Thyroid gland (tissue), 4 donors: ENCODE measurements at places on chromosomes 13 and 19.
A peak's percentile ranks its signal among the peaks of the same experiment; 100 is the strongest.

- no peaks in the 10 kb centered on the region for H3K27me3 ChIP-seq
- H3K4me1 ChIP-seq: no peaks in the 10 kb centered on the region
- no peak overlapping the region for H3K27ac ChIP-seq
- no peaks in the 10 kb centered on the region for H3K36me3 ChIP-seq
Measured at GRCh38 chr13:67341406-67341805, 111.3 kb upstream of the PCDH9 start.

GRCh38 chr13:63840551-63841421 lies 2425.1 kb upstream of the PCDH20 start:
- H3K4me3 ChIP-seq: no peak overlapping the region
- no peak for DNase-seq
- H3K27ac ChIP-seq: no peak overlapping the region
- no peaks in the 10 kb centered on the region for H3K36me3 ChIP-seq
- H3K27me3 ChIP-seq: no peaks in the 10 kb centered on the region
- H3K4me1 ChIP-seq: no peaks in the 10 kb centered on the region

DNA sequence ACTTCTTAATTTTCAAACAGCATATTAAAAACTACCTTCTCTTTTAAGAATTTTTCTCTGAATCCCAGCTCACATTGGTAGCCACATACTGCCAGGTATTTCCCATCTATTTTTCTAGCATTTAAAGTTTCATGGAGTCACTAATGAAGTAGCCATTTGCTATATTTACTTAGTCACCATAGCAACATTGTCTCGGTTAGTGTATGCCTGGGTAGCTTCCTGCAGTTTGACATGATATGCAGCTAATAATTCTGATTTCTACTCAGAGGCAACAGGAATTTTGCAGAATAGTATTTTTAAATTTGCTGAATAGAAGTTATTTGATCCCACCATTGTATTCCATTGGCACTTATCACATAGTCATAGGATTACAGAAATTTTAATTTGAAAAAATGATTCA lies 30.9 kb upstream of the KCTD4 start:
- H3K36me3 ChIP-seq: no peaks in the 10 kb centered on the region
- no peak overlapping the region for H3K27ac ChIP-seq

DNA sequence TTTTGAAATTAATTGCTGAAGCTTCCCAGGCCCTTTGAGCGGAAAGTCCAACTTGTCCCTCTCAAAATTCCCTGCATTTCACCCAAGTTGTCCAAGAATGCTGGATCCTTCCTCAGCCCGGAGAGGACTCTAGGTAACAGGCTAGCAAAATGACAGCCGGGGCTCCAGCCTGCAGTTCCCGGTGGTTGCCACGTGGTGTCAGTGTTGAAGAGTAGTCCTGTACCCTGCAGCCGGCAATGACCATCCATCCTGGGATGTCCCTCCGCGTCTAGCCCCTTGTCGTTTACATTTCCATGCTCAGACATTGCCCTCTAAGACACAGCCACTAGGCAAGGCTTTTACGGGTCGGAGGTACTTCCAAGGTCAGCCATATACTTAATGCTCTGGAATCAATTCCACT lies 31.4 kb upstream of the MTIF3 start:
- DNase-seq: peak; percentile 49
- no peaks in the 10 kb centered on the region for H3K27me3 ChIP-seq
- H3K4me3 ChIP-seq: no peak overlapping the region
- no peaks in the 10 kb centered on the region for H3K36me3 ChIP-seq
- no peak overlapping the region for H3K27ac ChIP-seq

GRCh38 chr13:19767966-19768365 lies 14.8 kb downstream of the PSPC1 start:
- no peak overlapping the region for H3K27ac ChIP-seq
- no peaks in the 10 kb centered on the region for H3K27me3 ChIP-seq
- peaks cover 15% of the 10 kb centered on the region for H3K36me3 ChIP-seq
- no peak for DNase-seq
- H3K4me3 ChIP-seq: no peak overlapping the region

- H3K4me1 ChIP-seq: no peaks in the 10 kb centered on the region
- DNase-seq: no peak
- H3K27me3 ChIP-seq: no peaks in the 10 kb centered on the region
Measured at GRCh38 chr19:440391-441212, 20.2 kb downstream of the SHC2 start.

GRCh38 chr13:51321836-51322235 lies 17.7 kb upstream of the SERPINE3 start:
- H3K36me3 ChIP-seq: no peaks in the 10 kb centered on the region
- no peaks in the 10 kb centered on the region for H3K27me3 ChIP-seq
- no peak overlapping the region for H3K27ac ChIP-seq

DNA sequence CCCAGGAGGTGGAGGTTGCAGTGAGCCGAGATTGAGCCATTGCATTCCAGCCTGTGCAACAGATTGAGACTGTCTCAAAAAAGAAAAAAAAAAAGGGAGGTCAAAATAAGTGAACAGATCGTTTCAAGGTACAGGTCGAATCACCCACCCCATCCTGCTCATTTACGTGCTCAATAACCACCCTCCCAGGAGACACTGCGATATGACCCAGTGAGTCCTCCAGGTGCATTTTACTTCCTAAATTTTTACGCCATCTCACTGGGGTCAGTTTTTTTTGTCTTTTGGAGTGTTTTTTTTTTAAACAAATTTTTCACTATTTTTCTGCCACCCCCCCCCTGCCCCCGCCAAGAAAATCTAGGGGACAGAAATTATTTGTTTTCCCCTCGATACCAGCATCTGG lies 68.1 kb downstream of the ZNF486 start:
- H3K27ac ChIP-seq: peak overlapping the region; percentile 17
- no peaks in the 10 kb centered on the region for H3K27me3 ChIP-seq

DNA sequence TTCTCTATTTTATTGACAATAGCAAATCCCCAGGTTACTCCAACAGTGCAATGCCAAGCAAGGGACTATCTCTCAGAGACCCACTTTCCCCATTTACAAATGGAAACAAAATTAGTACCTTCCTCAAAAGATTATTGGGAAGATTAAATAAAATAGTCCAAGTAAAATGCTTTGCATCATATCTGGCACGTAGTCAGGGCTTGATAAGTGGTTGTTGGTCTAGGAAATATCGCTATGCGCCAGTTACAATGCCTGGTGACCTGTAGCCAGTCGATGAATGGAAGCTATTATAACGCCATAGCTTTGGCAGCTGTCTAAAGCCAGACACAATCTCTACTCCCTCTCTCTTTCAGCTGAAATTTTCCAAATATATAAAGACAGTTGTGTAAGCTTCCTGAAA lies 220.3 kb downstream of the RAP2A start:
- H3K4me3 ChIP-seq: no peak overlapping the region
- H3K36me3 ChIP-seq: no peaks in the 10 kb centered on the region
- no peaks in the 10 kb centered on the region for H3K4me1 ChIP-seq
- H3K27ac ChIP-seq: no peak overlapping the region
- no peaks in the 10 kb centered on the region for H3K27me3 ChIP-seq
- no peak for DNase-seq

GRCh38 chr13:90673746-90674145 lies 673.7 kb upstream of the MIR17HG start:
- H3K27me3 ChIP-seq: no peaks in the 10 kb centered on the region
- H3K27ac ChIP-seq: no peak overlapping the region

GRCh38 chr13:66774046-66774445 lies 456.1 kb downstream of the PCDH9 start:
- no peaks in the 10 kb centered on the region for H3K4me1 ChIP-seq
- H3K36me3 ChIP-seq: no peaks in the 10 kb centered on the region
- H3K27ac ChIP-seq: no peak overlapping the region
- H3K4me3 ChIP-seq: no peak overlapping the region
- no peaks in the 10 kb centered on the region for H3K27me3 ChIP-seq

DNA sequence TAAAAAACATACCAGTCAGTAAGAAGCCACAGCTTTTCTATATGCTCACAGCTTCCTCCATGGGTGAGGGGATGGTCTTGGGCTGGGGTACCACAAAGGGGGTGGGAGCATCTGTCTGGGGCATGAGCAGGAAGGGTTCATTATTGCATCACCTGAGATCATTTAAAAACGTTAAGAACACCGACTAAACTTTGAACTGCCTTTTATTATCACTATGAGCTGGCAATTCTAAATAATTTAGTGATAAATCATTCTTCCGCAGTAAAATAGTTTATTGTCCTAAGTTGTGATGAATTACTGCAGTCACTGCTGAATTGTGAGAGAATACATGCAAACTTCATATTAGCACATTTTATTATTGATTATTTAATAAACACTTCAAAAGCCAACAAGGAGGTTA lies 71.6 kb downstream of the KL start:
- no peak overlapping the region for H3K27ac ChIP-seq
- no peak overlapping the region for H3K4me3 ChIP-seq

- no peak overlapping the region for H3K27ac ChIP-seq
- H3K27me3 ChIP-seq: no peaks in the 10 kb centered on the region
- no peaks in the 10 kb centered on the region for H3K36me3 ChIP-seq
- H3K4me1 ChIP-seq: no peaks in the 10 kb centered on the region
- no peak overlapping the region for H3K4me3 ChIP-seq
Measured at GRCh38 chr19:15859187-15859586, 38.7 kb downstream of the CYP4F2 start.

DNA sequence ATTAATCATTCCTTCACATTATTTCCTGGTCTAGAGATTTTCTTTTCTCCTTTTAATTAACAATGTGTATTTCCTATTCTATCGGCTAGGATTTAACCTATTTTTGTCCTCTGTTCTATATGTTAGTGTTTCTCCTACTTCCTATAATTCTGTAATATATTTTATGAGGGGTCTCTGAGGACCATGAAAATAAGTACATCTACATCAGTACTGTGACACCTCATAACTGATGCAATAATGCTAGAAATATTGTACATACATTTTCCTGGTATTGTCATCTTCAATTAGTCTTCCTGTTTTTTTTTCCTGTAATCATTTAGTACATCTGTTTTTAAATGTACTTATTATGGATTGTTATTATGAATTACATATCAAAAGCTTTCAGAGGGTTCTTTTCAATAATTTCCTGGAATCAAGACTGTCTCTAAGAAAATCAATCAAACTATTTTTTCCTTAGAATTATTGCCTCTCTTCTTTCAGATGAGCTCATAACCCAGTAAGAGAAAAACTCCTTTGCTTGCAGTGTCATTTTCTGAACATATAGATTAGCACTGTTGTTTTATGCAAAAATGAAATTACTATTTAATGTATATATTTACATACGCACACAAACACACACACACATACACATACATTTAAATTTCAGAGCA lies 1004.3 kb downstream of the SLITRK5 start:
- no peaks in the 10 kb centered on the region for H3K27me3 ChIP-seq
- no peak for DNase-seq
- no peak overlapping the region for H3K4me3 ChIP-seq
- no peak overlapping the region for H3K27ac ChIP-seq

DNA sequence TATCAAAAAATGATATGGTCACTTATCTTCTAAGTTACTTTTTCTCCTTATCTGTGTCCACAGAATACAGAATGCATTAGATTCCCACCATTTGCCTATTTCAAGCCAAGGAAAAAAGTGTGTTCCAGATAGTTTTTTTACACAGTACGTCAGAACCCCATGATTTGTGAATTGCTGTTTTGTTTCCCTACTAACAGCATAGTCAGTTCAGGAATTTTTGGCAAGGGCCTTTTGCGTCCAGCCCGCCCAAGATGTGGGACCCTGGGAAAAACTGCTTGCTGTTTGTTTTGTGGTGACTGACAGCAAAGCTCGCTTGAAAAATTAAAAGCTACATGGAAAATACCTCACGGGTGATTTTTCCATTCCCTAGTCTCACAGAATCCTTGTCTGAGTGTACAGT lies 20.4 kb upstream of the FAM216B start:
- H3K27ac ChIP-seq: no peak overlapping the region
- no peak overlapping the region for H3K4me3 ChIP-seq
- H3K4me1 ChIP-seq: peaks cover 3% of the 10 kb centered on the region
- no peaks in the 10 kb centered on the region for H3K36me3 ChIP-seq

GRCh38 chr13:77422724-77423123 lies 95.8 kb upstream of the MYCBP2 start:
- DNase-seq: no peak
- no peak overlapping the region for H3K4me3 ChIP-seq
- no peak overlapping the region for H3K27ac ChIP-seq
- no peaks in the 10 kb centered on the region for H3K27me3 ChIP-seq
- no peaks in the 10 kb centered on the region for H3K4me1 ChIP-seq

DNA sequence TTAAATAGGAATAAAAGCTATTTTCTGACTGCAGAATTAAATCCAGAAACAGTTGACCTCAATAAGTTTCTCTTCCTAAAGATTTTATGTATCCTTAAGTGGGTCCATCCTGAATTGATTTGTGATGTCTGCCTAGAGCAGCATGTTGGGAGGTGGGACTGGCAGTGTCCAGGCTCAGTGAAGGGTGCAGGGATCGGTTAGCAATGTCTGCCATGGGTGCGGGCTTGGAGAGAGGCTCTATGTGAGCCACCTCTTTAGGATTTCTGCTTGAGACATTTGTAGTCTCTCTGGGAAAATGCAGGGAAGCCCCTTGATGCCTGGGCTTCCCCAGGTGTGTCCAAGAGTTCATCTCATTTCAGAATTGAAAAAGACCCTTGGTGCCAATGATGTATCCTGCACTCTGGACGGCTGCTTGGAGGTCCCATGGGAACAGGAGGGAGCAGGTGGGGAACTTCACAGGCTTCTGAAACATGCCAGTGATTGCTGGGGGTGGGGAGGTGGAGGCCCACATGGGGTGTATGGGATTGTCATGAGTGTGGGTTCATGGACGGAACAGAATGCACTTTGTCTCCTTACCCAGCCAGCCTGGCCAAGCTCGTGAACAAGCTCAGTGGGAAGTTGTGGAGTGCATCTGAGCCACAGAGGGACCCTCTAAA lies 6.2 kb upstream of the COLGALT1 start:
- H3K4me1 ChIP-seq: no peaks in the 10 kb centered on the region
- no peaks in the 10 kb centered on the region for H3K27me3 ChIP-seq
- H3K4me3 ChIP-seq: no peak overlapping the region
- no peak for DNase-seq

DNA sequence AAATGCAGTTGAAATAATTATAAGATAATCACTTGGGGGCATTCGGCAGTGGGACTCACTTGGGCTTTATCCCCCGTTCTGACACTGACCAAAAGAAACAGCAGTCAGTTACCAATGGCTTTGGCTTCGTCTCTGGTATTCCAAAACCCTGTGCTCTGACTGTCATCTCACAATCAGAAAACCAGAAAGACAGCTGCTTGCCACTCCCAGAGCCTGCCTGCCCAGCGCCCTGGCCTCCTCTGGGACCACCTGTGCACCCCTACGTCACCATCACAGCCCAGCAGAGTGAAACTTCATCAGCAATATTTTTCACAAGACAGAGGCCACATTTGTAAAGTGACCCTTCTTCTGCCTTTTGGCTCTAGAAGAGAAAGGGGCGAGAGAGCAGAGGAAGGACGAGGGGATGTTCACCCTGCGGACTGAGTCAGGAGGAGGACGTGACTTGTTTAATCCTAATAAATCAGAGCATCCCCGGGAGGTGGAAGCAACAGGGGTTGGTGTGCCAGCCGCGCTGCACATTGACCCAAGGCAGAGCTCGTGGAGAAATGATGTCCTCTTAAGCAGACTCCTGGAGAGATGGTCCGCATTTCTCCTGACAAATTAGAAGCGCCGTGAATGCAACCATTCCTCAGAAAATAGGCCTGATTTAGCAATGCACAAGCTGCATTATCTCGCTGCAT lies 397.8 kb upstream of the ZNF507 start:
- H3K36me3 ChIP-seq: no peaks in the 10 kb centered on the region
- DNase-seq: no peak
- no peak overlapping the region for H3K27ac ChIP-seq
- no peak overlapping the region for H3K4me3 ChIP-seq
- peaks cover 12% of the 10 kb centered on the region for H3K4me1 ChIP-seq
